ENCODE measurements at places on chromosomes 16 and 17.
A peak's percentile ranks its signal among the peaks of the same experiment; 100 is the strongest.

GRCh38 chr16:81639348-81639747 is 139.7 kb upstream of the PLCG2 start:
- DNase-seq = no peak

- peak; percentile 9 for DNase-seq
Observed at GRCh38 chr17:36949461-36949927, 740 bp downstream of the AATF start.

GRCh38 chr16:27084307-27085028 is 17.7 kb downstream of the C16orf82 start:
- no peak for DNase-seq

GRCh38 chr17:31524926-31525800 is 133.7 kb downstream of the RAB11FIP4 start:
- DNase-seq = peak; percentile 47

- no peak for DNase-seq
Observed at GRCh38 chr16:46658925-46659324, 30.1 kb downstream of the VPS35 start.

GRCh38 chr17:419073-419735 is 66.6 kb upstream of the RPH3AL start:
- DNase-seq = no peak

DNA sequence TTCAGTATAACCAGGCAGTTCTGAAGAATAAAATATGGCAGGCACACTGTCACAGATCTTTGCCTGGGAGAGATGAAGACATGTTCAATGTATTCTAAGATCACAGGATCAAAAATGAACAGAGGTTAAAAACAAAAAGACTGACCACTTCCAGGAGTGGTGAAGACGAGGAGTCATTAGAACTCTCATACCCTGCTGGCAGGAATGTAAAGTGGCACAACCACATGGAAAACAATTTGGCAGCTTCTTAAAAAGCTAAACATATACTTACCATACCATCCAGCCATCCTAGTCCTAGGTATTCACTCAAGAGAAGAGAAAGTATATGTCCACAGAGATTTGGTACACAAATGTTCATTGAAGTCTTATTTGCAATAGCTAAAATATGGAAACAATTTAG is 406.3 kb downstream of the NPIPA8 start:
- no peak for DNase-seq

GRCh38 chr17:45895304-45895968 is 1.1 kb downstream of the MAPT start:
- DNase-seq = no peak

DNA sequence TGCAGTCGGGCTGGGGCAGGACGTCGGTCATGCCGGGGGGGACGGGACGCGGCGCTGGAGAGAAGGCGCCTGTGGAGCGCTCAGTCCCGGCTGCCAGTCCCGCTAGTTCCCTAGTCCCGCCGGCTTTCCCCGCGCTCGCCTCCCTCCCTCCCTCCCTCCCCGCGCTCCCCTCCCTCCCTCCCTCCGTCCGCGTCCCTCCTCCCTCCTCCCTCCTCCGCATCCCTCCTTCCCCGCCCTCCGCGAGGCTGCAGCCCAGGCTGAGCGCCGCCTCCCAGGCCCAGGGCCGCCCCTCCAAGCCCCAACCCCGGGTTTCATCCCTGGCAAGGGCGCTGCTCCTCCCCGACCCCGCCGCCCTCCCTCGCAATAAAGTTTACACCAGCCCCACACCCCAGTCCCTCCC is 34.8 kb downstream of the TIMM22 start:
- no peak for DNase-seq

DNA sequence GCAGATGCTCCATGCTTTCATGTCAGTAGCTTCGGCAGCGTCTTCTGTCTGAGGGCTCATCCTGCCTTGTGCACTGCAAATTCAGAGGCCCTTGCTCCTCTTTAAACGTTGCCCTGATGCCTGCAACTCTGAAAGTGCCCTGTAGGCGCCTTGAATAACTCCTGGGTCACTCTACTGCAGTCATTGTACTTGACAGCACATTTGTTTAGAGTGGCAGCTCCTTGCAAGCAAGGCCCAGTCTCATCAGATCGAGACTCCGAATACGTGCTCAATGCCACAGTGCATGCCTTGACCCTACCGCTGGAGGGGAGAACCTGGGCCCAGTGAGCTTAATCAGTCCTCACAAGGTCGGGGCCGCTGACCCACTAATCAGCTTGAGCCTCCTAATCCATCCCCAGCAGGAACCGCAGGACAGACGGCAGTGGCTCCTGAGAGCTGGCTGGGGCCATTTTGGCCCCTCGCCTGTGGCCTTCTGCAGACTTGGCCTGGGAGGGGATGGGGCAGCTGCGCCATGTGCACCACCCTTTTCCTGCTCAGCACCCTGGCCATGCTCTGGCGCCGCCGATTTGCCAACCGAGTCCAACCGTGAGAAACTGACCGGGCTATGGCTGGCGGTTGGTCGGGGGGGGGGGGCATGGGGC is at the start of gene PRCD:
PRCD (plus strand) TSS at position 414 of the 641 bp plus-strand sequence; CDS start at position 512, 98 bp downstream.
- no peak for DNase-seq

- DNase-seq = no peak
Observed at GRCh38 chr17:37090941-37091340, 142.2 kb downstream of the AATF start.

GRCh38 chr16:11329071-11329491 is 16.2 kb upstream of the RMI2 start:
- no peak for DNase-seq

GRCh38 chr17:80825471-80826345 is 165.9 kb upstream of the CHMP6 start:
- no peak for DNase-seq

- no peak for DNase-seq
Observed at GRCh38 chr16:78684655-78685375, 585.4 kb downstream of the WWOX start.

GRCh38 chr17:81976332-81977210 is 858 bp upstream of the ASPSCR1 start:
- no peak for DNase-seq

DNA sequence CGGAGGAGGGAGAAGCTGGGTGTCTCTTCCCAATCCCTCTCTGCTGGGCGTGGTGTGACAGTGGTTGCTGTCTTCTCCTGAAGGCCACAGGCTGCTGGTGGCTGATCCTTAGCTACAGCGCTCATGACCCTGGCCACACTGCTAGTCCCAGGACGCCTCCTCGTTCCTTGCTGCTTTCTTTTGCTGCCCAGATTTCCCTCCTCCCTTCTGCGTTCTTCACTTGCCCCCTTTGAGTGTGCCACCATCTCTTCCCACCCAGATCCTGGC is 90.1 kb downstream of the MRC2 start:
- no peak for DNase-seq

GRCh38 chr16:50210266-50211038 is 55.9 kb upstream of the ADCY7 start:
- peak; percentile 68 for DNase-seq

- no peak for DNase-seq
Observed at GRCh38 chr17:75155191-75155601, 884 bp upstream of the JPT1 start.

- no peak for DNase-seq
Observed at GRCh38 chr17:9750524-9750923, 40.9 kb downstream of the DHRS7C start.

- DNase-seq = no peak
Observed at GRCh38 chr16:67386861-67387455, 6.3 kb downstream of the TPPP3 start.

GRCh38 chr16:55326261-55327092 is 2.5 kb downstream of the IRX6 start:
- no peak for DNase-seq

- DNase-seq = no peak
Observed at GRCh38 chr16:61936522-61936921, 99.7 kb downstream of the CDH8 start.

DNA sequence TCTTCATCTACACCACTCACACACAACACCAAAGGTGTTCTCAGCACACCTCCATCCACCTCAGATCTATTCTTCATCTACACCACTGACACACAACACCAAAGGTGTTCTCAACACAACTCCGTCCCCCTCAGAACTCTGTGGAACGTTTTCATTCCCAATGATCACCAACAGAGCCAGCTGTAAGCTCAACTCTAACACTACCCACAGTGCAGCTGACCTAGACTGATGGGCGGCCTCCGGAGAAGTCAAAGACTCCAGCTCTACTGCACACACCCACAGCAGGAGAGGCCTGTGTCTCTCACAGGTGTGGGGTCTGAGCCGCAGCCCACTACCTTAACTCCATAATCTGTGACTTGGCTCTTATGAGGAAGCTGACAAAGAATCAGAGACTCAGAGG is 50.7 kb downstream of the ANKRD11 start:
- DNase-seq = no peak

DNA sequence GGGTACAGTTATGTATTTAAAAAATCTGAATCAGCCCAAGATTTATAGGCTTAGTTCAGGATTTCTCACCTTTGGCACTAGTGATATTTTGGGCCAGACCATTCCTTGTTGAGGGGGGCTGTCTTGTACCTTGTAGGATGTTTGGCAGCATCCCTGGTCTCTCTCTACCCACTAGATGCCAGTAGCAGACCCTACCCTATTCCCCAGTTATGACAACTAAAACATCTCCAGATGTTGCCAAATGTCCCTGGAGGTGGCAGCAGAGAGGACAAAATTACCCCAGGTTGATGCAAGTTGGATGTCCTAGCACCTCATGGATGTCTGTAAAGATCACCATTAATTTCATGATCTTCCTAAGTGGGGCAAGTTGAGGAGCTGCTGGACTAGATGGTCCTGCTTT is 45.8 kb downstream of the SYT17 start:
- no peak for DNase-seq

- DNase-seq = no peak
Observed at GRCh38 chr16:77406680-77407079, 28.2 kb downstream of the ADAMTS18 start.

GRCh38 chr17:64385187-64386083 is 5.2 kb downstream of the PECAM1 start:
- peak; percentile 43 for DNase-seq

DNA sequence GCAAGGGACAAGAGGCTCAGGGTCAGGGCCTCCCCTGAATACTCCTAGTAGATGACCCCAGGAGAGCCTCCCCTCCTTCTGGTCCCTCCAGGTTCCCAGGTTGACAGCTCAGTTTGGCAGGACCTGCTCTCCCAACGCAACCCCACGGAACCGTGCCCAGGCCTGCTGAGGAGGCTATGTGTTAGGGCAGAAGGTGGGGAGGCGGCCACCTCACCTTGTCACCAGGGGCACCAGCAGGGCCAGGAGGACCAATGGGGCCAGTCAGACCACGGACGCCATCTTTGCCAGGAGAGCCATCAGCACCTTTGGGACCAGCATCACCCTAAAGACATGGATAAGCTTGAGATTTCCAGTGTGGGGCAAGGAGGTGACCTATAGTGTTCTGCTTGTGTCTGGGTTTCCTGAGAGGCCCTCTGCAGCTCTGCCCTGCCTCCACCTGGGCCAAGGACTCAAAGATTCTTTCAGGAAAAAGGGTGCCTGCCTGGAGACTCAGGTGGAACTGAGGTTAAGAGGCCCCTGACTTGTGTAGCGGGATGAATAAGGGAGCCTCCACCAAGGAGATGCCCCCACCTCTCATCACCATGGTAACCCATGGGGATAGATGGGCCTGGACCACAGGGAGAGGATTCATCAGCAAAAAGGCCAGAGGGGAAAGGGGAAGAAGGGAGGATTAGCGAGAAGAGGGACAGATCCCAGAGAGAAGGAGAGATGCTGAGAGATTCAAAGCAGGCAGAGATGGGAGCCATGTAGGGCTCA is 10.7 kb downstream of the COL1A1 start:
- DNase-seq = no peak

DNA sequence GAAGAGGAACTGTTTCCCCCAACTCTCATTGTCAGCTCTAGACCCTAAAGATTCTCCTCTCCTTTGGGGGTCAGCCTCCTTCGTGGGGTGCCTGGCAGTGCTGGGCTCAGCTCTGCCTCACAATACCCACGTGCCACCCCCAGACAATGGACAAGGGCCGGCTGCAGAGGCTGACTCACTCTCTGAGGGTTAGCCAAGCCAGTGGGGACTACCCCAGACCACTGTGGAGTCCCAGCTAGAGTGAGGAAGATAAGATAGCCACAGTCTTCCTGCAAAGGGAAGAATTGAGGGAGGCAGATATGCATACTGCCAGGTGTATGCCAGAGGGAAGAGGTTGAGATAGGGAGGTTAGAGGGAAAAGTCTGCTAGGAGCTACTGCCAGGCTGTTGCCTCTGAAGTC is 13.5 kb upstream of the MTMR4 start:
- no peak for DNase-seq

DNA sequence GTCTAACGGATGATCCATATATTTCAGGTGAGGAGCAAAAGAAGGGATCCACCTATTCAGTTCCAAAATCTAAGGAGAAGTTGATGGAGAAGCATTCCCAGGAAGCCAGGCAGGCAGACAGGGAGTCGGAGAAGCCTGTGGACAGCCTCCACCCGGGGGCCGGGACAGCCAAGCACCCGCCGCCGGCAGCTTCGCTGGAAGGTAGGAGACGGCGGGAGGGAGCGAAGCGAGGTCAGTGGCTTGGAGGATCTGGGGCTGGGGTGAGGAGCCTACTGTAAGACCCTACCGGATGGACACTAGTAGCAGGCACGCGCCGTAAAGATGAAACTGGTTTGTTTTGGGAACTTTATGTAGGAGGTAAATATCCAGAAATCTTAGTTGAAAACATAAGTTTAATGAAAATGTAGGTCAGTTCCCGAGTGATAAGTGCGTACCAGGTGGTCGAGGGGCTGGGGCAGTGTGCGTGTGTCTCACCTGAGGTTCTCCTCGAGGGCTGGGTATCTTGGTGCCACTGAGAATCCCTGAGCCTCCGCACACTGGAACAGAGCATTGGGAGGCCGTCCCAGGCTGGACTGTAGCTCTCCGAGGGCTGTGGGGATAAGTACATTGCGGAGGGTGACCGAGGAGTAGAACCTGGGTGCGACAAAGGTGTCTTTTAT is 714 bp downstream of the SPATA33 start:
- DNase-seq = no peak

- no peak for DNase-seq
Observed at GRCh38 chr16:3637371-3637923, 17.0 kb upstream of the DNASE1 start.

DNA sequence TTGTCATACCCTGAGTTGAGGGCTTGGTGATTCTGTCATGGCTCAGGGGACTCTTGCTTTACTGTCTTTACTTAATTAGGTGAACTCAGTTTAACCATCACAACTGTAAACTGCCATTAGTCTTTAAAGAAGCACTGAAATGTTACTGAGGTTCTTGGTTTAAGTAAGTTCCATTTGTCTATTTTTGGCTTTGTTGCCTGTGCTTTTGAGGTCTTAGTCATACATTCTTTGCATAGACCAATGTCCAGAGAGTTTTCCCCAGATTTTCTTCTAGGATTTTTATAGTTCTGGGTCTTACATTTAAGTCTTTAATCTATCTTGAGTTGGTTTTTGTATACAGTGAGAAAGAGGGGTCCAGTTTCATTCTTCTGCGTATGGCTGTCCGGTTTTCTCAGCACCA is 137.5 kb downstream of the SOCS1 start:
- DNase-seq = no peak

DNA sequence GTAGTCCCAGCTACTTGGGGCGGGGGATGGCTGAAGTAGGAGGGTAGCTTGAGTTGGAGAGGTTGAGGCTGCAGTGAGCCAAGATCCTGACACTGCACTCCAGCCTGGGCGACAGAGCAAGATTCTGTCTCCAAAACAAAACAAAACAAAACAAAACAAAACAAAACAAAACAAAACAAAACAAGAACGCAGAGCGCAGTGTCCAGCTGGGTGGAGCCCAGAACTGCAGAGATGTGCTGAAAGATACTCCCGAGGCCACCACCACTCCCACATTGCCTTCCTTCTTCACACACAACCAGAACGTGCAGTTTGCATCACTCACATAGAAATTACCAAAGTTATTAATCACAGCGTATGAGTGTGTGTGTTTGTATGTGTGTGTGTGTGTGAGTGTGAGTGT is 222.9 kb upstream of the ASIC2 start:
- no peak for DNase-seq

All from BJ (cell line).